ENCODE measurements at places on chromosomes 4 and X. TPM values are rescaled to one million over a fixed set of nuclear protein-coding genes. Genes with fewer than 3 reads are reported as not detected.

The LAMP2 gene
- 29.6 TPM for total RNA-seq

DNA sequence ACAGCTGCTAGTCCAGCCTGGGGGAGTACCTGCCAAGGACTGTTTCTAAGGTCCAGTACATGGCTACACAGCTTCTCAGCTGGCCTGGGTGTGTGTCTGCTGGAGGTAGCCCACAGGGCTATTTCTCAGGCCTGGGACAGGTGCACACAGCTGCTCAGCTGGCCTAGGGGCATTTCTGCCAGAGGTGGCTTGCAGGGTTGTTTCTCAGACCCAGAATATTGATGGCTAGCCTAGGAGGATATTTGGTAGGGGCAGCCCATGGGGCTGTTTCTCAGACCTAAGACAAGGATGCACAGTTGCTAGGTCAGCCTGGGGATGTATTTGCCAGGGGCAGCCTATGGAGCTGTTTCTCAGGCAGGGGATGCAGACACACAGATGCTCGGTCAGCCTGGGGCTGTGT, 29.4 kb downstream of the RAB28 start:
- H3K27ac ChIP-seq, result no peak overlapping the region
- no peak overlapping the region for H3K4me3 ChIP-seq
- no peaks in the 10 kb centered on the region for H3K36me3 ChIP-seq
- H3K4me1 ChIP-seq, result no peaks in the 10 kb centered on the region

DNA sequence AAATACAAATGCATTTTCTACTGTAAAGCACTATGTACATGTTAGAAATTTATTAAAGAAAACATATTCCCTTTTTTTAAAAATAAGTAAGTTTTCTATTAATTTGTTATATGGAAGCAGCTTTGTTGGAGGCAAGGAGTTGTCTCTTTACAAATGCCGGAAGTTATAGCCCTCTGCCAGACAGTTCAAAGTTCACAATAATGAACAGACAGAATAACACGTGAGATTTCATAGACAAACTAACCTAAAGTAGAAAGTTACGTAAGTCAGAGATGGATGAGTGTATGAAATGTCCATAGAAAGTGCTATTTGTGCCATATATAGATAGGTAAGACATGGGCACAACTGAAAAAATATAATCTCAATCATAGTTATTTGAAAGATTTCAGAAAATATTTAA, 43.9 kb upstream of the NEIL3 start:
- H3K4me1 ChIP-seq, result peaks cover 1% of the 10 kb centered on the region
- no peaks in the 10 kb centered on the region for H3K27me3 ChIP-seq
- no peak overlapping the region for H3K27ac ChIP-seq
- H3K36me3 ChIP-seq, result no peaks in the 10 kb centered on the region
- DNase-seq, result no peak

The ACSL1 gene
- total RNA-seq, result 0.06 TPM

- no peak for DNase-seq
- no peak overlapping the region for H3K27ac ChIP-seq
- H3K27me3 ChIP-seq, result no peaks in the 10 kb centered on the region
- no peaks in the 10 kb centered on the region for H3K4me1 ChIP-seq
- H3K36me3 ChIP-seq, result no peaks in the 10 kb centered on the region
Measured at GRCh38 chrX:48665991-48666390, 17.6 kb upstream of the WAS start.

The CDS1 gene
- 3.5 TPM for total RNA-seq

The UNC5C gene
- 0.15 TPM for total RNA-seq

The MAGEA10 gene
- not detected for total RNA-seq

The SHROOM3 gene
- total RNA-seq, result 52.7 TPM

DNA sequence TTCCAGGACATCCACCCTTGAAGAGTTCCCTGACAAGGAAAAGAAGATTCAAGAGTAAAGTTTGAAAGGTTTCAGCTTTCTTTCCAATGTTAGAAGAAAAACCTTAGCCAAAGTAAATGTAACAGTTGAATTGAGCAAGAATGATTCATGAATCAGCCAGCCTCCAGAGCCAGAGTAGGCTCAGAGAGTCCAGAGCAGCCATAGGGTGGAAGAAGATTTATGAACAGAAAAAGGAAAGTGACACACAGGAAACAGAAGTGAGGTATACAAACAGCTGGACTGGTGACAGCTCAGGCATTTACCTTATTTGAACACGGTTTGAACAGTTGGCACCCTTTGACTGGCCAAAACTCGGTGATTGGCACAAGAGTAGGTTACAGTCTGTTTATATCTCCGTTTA, 63.2 kb downstream of the QDPR start:
- H3K27me3 ChIP-seq, result no peaks in the 10 kb centered on the region
- no peaks in the 10 kb centered on the region for H3K36me3 ChIP-seq
- H3K4me3 ChIP-seq, result no peak overlapping the region
- DNase-seq, result no peak

- no peaks in the 10 kb centered on the region for H3K36me3 ChIP-seq
- no peak overlapping the region for H3K27ac ChIP-seq
- H3K4me3 ChIP-seq, result no peak overlapping the region
- no peaks in the 10 kb centered on the region for H3K27me3 ChIP-seq
- no peak for DNase-seq
Measured at GRCh38 chr4:154467886-154468285, 23.7 kb downstream of the DCHS2 start.

DNA sequence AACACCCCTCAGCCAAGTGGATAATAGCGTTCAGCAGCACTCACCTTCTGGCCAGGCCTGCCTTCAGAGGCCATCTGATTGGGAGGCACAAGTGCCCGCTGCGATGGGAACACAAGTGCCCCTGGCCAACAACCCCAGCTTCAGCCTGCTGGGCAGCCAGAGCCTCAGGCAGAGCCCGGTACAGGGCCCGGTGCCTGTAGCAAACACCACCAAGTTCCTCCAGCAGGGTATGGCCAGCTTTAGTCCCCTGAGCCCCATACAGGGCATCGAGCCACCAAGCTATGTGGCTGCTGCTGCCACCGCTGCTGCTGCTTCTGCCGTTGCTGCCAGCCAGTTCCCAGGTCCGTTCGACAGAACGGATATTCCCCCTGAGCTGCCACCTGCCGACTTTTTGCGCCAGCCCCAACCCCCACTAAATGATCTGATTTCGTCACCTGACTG, 55.9 kb upstream of the MTM1 start:
- peaks cover 4% of the 10 kb centered on the region for H3K4me1 ChIP-seq
- DNase-seq, result no peak
- no peak overlapping the region for H3K27ac ChIP-seq
- H3K4me3 ChIP-seq, result no peak overlapping the region
- no peaks in the 10 kb centered on the region for H3K36me3 ChIP-seq
- peaks cover 4% of the 10 kb centered on the region for H3K27me3 ChIP-seq

The CTAG1A gene
- total RNA-seq, result not detected

DNA sequence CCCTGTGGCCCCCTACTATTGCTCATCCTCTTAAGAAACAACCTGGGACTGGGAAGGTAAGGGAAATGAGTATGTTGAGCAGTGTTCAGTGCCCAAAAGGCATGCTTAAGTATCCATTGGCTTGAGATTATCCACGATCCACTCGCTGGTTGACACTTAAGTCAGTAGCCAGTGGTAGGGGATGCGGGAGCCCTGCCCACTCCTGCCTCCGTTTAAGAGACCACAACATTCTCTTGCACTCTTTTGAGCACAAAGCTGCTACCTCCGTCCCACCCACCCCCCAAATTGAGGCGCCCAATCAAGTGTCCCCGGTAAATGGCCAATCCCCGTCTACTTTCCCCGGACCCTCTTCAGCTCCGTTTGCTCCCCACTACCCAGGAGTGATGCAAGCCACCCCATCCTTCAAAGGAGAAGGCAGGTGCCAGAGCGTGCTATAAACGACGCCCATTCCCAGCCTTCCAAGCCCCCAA, 25.0 kb downstream of the UTP14A start:
- H3K36me3 ChIP-seq, result peaks cover 4% of the 10 kb centered on the region
- no peak overlapping the region for H3K27ac ChIP-seq
- peaks cover 34% of the 10 kb centered on the region for H3K27me3 ChIP-seq
- peaks cover 8% of the 10 kb centered on the region for H3K4me1 ChIP-seq
- H3K4me3 ChIP-seq, result peak overlapping the region; percentile 52

- H3K36me3 ChIP-seq, result no peaks in the 10 kb centered on the region
- no peaks in the 10 kb centered on the region for H3K27me3 ChIP-seq
- no peak overlapping the region for H3K4me3 ChIP-seq
- no peak overlapping the region for H3K27ac ChIP-seq
- H3K4me1 ChIP-seq, result no peaks in the 10 kb centered on the region
- DNase-seq, result no peak
Measured at GRCh38 chr4:153114771-153115321, 89.4 kb upstream of the TRIM2 start.

GRCh38 chr4:73902817-73903547, 33.8 kb downstream of the CXCL1 start:
- H3K27ac ChIP-seq, result no peak overlapping the region
- H3K36me3 ChIP-seq, result no peaks in the 10 kb centered on the region
- H3K4me3 ChIP-seq, result no peak overlapping the region

DNA sequence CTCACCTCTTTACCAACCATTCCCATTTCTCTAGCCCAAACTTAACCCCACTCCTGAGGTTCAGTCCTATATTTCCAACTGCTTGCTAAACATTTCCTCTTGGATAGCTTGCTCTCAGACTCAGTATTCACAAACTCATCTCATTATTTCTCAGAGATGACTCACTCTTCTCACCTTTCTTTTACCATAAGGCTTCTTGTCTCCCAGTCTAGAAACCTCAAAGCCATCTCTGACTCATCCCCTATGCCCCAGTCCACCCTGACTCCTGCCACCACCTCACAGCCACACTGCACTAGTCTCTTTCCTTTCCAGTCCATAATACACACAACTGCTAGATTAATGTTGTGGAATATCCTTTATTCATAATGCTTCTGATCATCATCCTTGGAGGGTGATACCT, 4.8 kb downstream of the FRMPD3 start:
- H3K27ac ChIP-seq, result no peak overlapping the region
- no peaks in the 10 kb centered on the region for H3K4me1 ChIP-seq

DNA sequence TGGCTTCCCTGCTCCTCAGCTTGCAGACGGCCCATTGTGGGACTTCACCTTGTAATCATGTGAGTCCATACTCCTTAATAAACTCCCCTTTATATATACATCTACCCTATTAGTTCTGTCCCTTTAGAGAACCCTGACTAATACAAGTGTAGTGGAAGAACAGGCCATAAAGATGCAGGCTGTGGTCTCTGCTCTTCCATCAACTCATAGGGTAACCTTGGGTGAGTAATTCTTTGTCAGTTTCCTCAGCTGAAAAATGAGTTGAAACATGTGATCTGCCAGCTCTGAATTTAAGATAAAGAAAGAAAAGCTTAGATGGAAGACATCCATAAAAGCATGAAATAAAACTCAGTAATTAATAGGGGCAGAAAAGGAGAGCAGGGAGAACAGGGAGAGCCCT, 103.6 kb downstream of the ENOX2 start:
- H3K4me3 ChIP-seq, result no peak overlapping the region
- H3K27me3 ChIP-seq, result no peaks in the 10 kb centered on the region
- no peaks in the 10 kb centered on the region for H3K4me1 ChIP-seq
- H3K36me3 ChIP-seq, result no peaks in the 10 kb centered on the region

The PAGE2B gene
- total RNA-seq, result not detected

The ARHGEF9 gene
- 49.7 TPM for total RNA-seq

DNA sequence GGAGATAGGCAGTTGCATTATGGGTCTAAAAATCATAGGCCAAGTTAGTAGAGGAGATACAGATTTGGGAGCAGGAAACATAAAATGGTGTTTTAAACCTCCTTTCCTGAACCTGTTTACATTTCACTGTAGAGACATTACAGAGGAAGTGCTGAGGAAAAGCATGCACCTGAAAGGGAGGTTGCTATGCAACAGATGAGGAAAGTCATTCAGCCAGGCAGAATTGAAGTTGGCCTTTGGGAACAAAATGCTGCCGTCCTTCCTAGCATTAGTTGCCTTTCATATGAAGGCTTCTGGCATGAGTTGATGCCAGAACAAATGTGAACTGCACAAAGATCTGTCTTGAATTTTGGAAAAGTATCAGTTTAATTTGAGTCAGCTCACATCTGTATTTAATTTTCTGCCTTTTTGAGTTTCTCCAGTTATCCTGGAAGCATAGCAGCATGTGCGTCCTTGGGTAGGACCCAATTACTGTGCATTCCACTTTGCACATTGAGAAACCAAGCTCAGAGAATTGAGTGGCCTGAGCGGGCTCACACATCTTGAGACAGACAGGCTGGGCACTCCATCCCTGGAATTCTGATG, 38.2 kb downstream of the MAGED1 start:
- H3K4me1 ChIP-seq, result no peaks in the 10 kb centered on the region
- H3K4me3 ChIP-seq, result no peak overlapping the region

The SLC6A14 gene
- total RNA-seq, result not detected

GRCh38 chr4:1594871-1595788, 89.0 kb downstream of the FAM53A start:
- H3K4me3 ChIP-seq, result no peak overlapping the region
- no peaks in the 10 kb centered on the region for H3K27me3 ChIP-seq
- no peaks in the 10 kb centered on the region for H3K4me1 ChIP-seq
- H3K27ac ChIP-seq, result no peak overlapping the region
- no peak for DNase-seq

The KLHL4 gene
- 0.22 TPM for total RNA-seq

The F9 gene
- not detected for total RNA-seq

The IGSF1 gene
- total RNA-seq, result 9.6 TPM

DNA sequence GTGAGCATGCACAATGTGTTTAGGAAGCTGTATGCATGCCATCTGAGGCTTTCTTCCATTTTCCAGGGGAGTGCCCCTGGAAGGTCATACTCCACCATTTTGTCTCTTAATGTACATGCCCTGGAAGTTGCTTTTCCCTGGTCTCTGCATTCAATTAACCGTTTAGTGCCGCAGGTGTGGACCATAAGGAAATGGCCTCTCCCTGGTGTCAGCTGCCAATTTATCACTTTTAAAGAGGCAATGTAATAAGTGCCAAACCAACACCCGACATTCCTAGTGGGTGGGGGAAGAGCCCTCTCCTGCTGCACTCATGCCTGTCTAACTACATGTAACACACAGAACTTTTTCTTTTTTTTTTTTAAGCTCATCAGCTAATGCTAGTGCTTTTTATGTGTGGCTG, 7.1 kb upstream of the BST1 start:
- no peak for DNase-seq

DNA sequence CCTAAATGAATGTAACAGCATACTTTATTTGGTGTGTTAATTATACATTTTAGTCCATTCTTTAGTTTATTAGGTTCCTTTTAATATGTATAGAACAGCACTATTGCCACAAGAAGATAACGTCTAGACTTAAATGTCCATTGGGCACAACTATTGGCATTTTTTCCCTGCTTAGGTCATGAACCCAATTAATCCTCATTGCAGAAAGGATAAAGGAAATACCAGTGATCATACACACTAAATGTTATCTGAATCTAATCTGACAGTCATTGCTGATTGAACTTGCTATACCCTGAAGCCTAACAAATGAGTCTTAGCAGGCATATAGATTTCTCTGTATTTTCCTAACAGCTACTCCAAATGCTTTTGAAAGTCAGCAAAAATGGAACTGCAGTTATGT, 2250.0 kb upstream of the AGA start:
- no peak overlapping the region for H3K4me3 ChIP-seq
- H3K36me3 ChIP-seq, result no peaks in the 10 kb centered on the region
- H3K27me3 ChIP-seq, result no peaks in the 10 kb centered on the region
- H3K4me1 ChIP-seq, result no peaks in the 10 kb centered on the region
- DNase-seq, result no peak

- H3K27me3 ChIP-seq, result no peaks in the 10 kb centered on the region
- H3K36me3 ChIP-seq, result peaks cover 2% of the 10 kb centered on the region
- no peak overlapping the region for H3K27ac ChIP-seq
- no peak overlapping the region for H3K4me3 ChIP-seq
- no peaks in the 10 kb centered on the region for H3K4me1 ChIP-seq
Measured at GRCh38 chrX:54928876-54929275, 8.3 kb downstream of the TRO start.

- H3K4me1 ChIP-seq, result peaks cover 11% of the 10 kb centered on the region
- no peak for DNase-seq
- H3K4me3 ChIP-seq, result no peak overlapping the region
- no peaks in the 10 kb centered on the region for H3K27me3 ChIP-seq
- H3K27ac ChIP-seq, result no peak overlapping the region
Measured at GRCh38 chr4:101291198-101291597, 56.1 kb downstream of the PPP3CA start.

The SPRY1 gene
- total RNA-seq, result 35.9 TPM
